Memory B cell (primary cell): ENCODE measurements at places on chromosomes 5 and 9.
A peak's percentile ranks its signal among the peaks of the same experiment; 100 is the strongest.

DNA sequence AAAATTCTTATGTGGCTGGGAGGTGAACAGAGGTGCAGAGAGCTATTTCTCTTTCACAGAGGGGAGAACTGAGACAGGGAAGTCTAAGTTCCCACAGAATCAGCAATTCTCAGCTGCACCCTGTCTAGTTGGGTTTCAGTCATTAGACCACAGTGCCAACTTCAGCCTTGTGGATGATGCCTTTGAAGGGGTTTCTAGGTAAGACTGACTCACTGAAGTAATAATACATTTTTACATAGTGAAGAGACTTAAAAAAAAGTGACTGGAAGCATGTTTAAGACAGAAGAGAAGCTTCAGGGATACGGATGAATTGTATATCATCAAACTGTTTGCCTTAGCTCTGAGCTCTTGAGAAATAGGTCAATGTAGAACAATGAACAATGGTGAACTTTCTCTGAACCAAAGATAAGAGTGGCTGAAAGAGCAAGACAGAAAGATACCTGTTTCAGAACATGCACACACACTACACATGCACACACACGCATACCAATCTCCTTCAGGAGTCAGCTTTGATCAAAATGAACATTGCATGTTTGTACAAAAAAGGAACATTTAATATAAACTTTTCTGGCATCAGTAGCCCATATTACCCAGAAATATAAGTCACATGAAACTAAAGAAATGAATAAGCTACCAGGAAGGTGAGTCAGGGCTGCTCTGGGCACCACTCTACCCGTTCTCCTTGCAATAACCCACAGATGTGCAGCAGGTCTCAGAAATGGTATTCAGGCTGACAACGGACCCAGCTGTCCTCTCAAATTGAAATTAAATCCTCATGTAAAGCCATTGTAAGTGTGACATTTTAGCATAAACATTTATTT is 12.6 kb upstream of the FYB1 start:
- no peaks in the 10 kb centered on the region for H3K4me1 ChIP-seq
- H3K36me3 ChIP-seq, result no peaks in the 10 kb centered on the region
- no peak overlapping the region for H3K4me3 ChIP-seq
- no peak for DNase-seq

DNA sequence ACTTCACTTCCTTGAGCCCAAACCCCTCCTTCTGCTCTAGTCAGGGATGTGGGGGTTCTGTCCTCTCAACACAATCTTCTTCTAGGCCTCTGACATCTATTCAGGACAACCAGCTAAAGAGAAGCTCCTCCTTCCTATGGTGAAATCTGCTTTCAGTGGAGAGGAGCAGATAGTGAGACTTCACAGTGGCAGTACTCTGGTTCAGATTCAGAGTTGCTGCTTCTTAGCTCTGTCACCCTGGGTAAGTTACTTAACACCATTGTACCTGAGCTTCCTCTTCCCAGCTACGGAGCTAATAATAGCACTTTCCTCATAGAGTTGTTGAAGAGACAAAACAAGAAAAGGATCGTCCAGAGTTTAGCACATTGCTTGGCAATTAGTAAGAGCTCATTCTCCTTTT is 77.3 kb upstream of the LARP1 start:
- H3K36me3 ChIP-seq, result no peaks in the 10 kb centered on the region
- H3K27ac ChIP-seq, result no peak overlapping the region
- no peaks in the 10 kb centered on the region for H3K27me3 ChIP-seq

- H3K27ac ChIP-seq, result no peak overlapping the region
- no peak overlapping the region for H3K4me3 ChIP-seq
- peaks cover 16% of the 10 kb centered on the region for H3K4me1 ChIP-seq
- no peaks in the 10 kb centered on the region for H3K27me3 ChIP-seq
- peaks cover 15% of the 10 kb centered on the region for H3K36me3 ChIP-seq
These were observed 17.8 kb downstream of the TBCA start for GRCh38 chr5:77758141-77758938.

GRCh38 chr9:14307989-14308852 is 5.7 kb downstream of the NFIB start:
- no peaks in the 10 kb centered on the region for H3K4me1 ChIP-seq
- no peak overlapping the region for H3K4me3 ChIP-seq
- H3K27me3 ChIP-seq, result peaks cover 17% of the 10 kb centered on the region
- H3K36me3 ChIP-seq, result no peaks in the 10 kb centered on the region

DNA sequence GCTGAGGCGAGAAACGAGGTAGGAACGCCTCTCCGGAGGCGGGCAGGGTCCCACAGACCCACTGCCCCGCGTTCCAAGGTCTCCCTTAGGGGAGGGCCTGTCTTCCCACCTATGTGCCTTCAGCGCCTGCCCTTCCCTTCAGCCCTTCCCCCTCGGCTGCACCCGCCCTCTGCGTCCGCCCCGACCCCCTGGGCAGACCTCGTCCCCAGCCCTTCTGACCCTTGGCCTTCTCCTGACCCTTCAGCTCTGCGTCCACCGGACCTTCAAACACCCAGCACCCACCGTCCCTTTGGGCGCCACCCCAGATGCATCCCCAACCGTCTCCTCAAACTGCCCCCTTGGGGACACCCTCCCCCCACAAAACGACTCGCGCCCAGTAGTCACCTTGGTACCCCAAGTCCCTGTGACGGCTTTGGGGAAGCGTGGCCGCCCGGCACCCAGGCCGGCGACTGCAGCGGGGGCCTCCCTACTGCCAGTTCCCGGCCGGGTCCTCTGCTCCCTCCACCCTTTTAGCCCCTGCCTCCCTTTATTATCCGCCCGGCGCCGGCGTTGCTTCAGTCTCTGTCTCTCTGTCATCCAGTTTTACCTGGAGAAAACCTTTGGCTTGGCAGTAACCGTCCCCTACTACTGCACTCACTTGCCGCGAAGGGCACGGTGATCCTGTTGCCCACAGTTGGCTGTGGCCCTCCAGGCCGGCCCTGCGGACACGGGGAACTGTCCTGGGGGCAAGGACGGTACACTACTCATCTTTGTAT is 421 bp downstream of the RUSC2 start:
- H3K36me3 ChIP-seq, result no peaks in the 10 kb centered on the region
- peaks cover 20% of the 10 kb centered on the region for H3K27me3 ChIP-seq
- peak overlapping the region; percentile 23 for H3K27ac ChIP-seq
- DNase-seq, result no peak
- peak overlapping the region; percentile 89 for H3K4me3 ChIP-seq
- peaks cover 11% of the 10 kb centered on the region for H3K4me1 ChIP-seq

- H3K27ac ChIP-seq, result no peak overlapping the region
- H3K4me3 ChIP-seq, result no peak overlapping the region
- DNase-seq, result no peak
- H3K27me3 ChIP-seq, result no peaks in the 10 kb centered on the region
- H3K4me1 ChIP-seq, result peaks cover 6% of the 10 kb centered on the region
- peaks cover 8% of the 10 kb centered on the region for H3K36me3 ChIP-seq
These were observed 121.5 kb downstream of the MAST4 start for GRCh38 chr5:66717455-66718373.

DNA sequence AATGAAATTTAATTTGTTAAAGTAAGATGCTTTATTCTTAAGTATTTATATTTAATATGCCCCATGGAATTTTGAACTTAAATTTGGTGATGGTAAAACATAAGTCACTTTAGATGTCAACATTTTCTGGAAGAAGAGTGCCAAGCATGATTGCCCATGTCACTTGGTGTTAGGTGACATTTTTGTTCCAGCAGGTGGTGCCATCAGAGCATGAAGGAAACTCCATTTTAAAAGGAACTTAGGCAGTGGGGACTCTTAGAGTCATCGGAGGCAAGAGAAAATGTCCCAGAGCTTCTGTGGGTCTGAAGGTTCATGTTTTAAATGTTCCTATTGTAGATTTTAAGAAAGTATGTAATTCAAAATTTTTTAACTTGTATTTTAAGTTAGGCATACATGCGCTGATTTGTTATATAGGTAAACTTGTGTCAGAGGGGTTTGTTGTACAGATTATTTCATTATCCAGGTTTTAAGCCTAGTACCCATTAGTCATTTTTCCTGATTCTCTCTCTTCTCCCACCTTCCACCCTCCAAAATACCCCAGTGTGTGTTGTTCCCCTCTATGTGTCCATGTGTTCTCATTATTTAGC is 789.3 kb downstream of the SEMA5A start:
- H3K4me1 ChIP-seq, result no peaks in the 10 kb centered on the region
- DNase-seq, result no peak
- H3K27me3 ChIP-seq, result no peaks in the 10 kb centered on the region
- no peak overlapping the region for H3K4me3 ChIP-seq

DNA sequence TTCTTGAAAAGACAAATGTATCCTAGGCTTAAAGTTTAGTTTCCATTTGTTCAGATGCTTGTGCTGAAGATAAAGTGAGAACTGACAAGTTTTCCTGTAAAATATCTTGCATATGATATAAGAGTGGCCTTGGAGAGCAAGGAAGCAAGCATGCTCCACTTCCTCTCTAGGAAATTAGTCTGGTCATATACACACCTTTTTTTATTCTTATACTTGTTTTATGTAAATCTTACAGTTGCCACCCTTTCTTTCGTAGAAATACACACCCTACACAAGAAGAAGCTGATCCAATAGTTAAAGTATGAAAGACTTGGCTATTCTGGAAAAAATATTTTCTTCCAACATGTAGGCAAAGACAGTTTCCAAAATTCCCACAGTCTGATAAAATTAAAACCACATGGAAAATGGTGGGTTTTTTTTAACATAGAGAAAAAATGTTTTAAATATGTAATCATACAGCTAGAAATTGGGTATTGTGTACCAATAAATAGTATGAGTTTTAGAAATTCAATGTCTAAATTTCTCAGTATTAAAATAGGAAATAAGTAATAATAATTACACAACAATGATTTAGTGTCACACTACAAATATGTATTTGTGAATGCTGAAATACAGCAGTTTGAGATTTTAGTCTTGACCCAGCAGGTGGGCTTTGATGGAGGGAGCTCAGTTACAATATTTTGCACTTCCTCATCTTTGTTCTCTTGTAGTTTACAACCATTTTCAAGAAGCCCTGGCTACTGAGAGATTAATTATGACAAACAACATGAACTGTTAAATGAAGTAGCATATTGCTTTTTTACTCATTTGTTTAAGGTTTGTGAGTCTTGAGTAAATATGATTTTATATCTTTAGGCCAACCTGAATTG is 185.7 kb upstream of the GNA14 start:
- no peaks in the 10 kb centered on the region for H3K4me1 ChIP-seq
- no peaks in the 10 kb centered on the region for H3K36me3 ChIP-seq
- H3K4me3 ChIP-seq, result no peak overlapping the region
- H3K27ac ChIP-seq, result no peak overlapping the region
- peaks cover 1% of the 10 kb centered on the region for H3K27me3 ChIP-seq

GRCh38 chr5:99032234-99033013 is 103.6 kb upstream of the CHD1 start:
- peaks cover 58% of the 10 kb centered on the region for H3K4me1 ChIP-seq
- DNase-seq, result peak; percentile 25
- peak overlapping the region; percentile 89 for H3K4me3 ChIP-seq
- peak overlapping the region; percentile 99 for H3K27ac ChIP-seq
- H3K36me3 ChIP-seq, result no peaks in the 10 kb centered on the region

- no peaks in the 10 kb centered on the region for H3K4me1 ChIP-seq
- no peak for DNase-seq
- H3K36me3 ChIP-seq, result no peaks in the 10 kb centered on the region
- no peak overlapping the region for H3K27ac ChIP-seq
- no peak overlapping the region for H3K4me3 ChIP-seq
- H3K27me3 ChIP-seq, result peaks cover 11% of the 10 kb centered on the region
These were observed 25.4 kb upstream of the TOMM5 start for GRCh38 chr9:37617832-37618231.

GRCh38 chr5:147754372-147755122 is 28.0 kb downstream of the JAKMIP2 start:
- no peaks in the 10 kb centered on the region for H3K36me3 ChIP-seq
- no peaks in the 10 kb centered on the region for H3K27me3 ChIP-seq
- DNase-seq, result no peak

GRCh38 chr5:53257806-53258373 is 148.3 kb upstream of the MOCS2 start:
- no peak overlapping the region for H3K4me3 ChIP-seq
- no peaks in the 10 kb centered on the region for H3K27me3 ChIP-seq
- DNase-seq, result no peak
- H3K36me3 ChIP-seq, result no peaks in the 10 kb centered on the region
- no peaks in the 10 kb centered on the region for H3K4me1 ChIP-seq

DNA sequence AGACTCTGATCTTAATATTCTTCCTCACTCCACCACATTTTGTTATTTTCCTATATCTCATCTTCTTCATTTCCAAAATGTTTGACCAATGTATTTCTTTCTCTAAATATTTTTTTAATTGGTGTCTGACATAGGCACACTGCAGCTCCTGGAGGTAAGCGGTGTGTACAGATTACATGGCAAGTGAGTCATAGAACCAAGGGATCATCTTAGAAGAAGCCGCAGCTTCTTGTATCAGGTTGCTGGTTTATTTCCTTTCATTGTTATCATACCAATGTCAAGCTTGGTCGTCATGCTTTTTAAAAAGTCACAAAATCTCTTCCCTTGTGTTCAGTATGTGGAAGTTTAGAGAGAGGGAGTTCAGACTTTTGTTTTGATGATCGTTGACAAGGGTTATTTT is 526.1 kb upstream of the CDH18 start:
- DNase-seq, result no peak
- no peaks in the 10 kb centered on the region for H3K27me3 ChIP-seq
- no peaks in the 10 kb centered on the region for H3K4me1 ChIP-seq
- H3K27ac ChIP-seq, result no peak overlapping the region
- H3K36me3 ChIP-seq, result no peaks in the 10 kb centered on the region

GRCh38 chr9:27453860-27454553 is 70.1 kb upstream of the IFNK start:
- H3K27me3 ChIP-seq, result no peaks in the 10 kb centered on the region
- H3K27ac ChIP-seq, result peak overlapping the region; percentile 45
- peaks cover 36% of the 10 kb centered on the region for H3K4me1 ChIP-seq

- H3K27me3 ChIP-seq, result peaks cover 15% of the 10 kb centered on the region
- H3K36me3 ChIP-seq, result no peaks in the 10 kb centered on the region
- H3K27ac ChIP-seq, result no peak overlapping the region
- no peak for DNase-seq
- peaks cover 12% of the 10 kb centered on the region for H3K4me1 ChIP-seq
These were observed 21.4 kb upstream of the FLT4 start for GRCh38 chr5:180670586-180671359.

- no peak overlapping the region for H3K27ac ChIP-seq
- H3K4me1 ChIP-seq, result peaks cover 14% of the 10 kb centered on the region
- H3K36me3 ChIP-seq, result peaks cover 10% of the 10 kb centered on the region
These were observed 2.5 kb downstream of the TBC1D9B start for GRCh38 chr5:179905161-179905560.

GRCh38 chr9:1521547-1521946 is 471.4 kb downstream of the DMRT2 start:
- no peak overlapping the region for H3K27ac ChIP-seq
- H3K4me3 ChIP-seq, result no peak overlapping the region
- H3K4me1 ChIP-seq, result no peaks in the 10 kb centered on the region
- no peak for DNase-seq
- H3K27me3 ChIP-seq, result no peaks in the 10 kb centered on the region

DNA sequence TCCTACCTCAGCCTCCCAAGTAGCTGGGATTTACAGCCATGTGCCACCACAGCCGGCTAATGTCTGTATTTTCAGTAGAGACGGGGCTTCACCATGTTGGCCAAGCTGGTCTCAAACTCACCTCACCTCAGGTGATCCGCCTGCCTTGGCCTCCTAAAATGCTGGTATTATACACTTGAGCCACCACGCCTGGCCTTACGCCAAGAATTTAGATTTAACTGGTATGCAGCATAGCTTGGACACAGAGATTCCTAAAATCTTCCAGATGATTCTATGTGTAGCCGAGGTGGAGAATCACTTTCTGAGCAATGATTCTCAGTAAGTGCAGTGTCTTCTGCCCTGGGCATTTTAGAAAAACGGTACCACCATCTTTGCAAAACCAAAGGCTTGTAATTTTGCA is 74.1 kb downstream of the HABP4 start:
- H3K27me3 ChIP-seq, result no peaks in the 10 kb centered on the region
- peaks cover 21% of the 10 kb centered on the region for H3K36me3 ChIP-seq
- no peak overlapping the region for H3K4me3 ChIP-seq
- no peak overlapping the region for H3K27ac ChIP-seq
- no peaks in the 10 kb centered on the region for H3K4me1 ChIP-seq
- no peak for DNase-seq
